DND-41 (cell line): ENCODE measurements at places on chromosomes 6 and 20.

DNA sequence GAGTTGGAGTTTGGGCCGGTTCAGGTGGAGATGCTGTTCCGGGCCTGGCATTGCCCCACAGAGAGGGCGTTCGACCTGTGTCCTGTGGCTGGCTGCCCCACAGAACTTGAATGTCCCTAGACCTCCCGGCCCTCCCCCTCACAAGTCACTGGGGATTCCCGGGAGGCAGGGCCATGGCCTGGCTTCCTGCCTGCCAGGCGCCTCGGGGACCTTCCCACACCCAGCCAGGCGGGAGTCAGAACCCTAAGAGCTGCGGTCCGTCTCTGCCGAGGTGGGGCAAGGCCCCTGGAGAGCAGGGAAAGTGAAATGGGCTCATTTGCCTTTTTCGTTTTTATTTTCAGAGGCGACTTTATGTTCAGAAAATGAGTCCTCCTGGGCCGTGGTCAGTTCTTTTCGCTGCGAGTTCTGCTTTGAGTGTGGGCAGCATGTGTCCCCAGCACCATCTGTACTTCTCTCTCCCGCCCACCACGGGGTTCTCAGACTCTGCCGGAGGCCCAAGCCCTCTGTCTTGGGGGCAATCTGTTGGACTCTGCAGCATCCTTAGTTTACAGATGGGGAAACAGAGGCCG is 8.5 kb downstream of the RBM38 start:
- DNase-seq = no peak

GRCh38 chr20:43372051-43372450 is 85.6 kb upstream of the SRSF6 start:
- DNase-seq = no peak

- DNase-seq = no peak
Observed at GRCh38 chr20:51195419-51195901, 172.6 kb upstream of the KCNG1 start.

DNA sequence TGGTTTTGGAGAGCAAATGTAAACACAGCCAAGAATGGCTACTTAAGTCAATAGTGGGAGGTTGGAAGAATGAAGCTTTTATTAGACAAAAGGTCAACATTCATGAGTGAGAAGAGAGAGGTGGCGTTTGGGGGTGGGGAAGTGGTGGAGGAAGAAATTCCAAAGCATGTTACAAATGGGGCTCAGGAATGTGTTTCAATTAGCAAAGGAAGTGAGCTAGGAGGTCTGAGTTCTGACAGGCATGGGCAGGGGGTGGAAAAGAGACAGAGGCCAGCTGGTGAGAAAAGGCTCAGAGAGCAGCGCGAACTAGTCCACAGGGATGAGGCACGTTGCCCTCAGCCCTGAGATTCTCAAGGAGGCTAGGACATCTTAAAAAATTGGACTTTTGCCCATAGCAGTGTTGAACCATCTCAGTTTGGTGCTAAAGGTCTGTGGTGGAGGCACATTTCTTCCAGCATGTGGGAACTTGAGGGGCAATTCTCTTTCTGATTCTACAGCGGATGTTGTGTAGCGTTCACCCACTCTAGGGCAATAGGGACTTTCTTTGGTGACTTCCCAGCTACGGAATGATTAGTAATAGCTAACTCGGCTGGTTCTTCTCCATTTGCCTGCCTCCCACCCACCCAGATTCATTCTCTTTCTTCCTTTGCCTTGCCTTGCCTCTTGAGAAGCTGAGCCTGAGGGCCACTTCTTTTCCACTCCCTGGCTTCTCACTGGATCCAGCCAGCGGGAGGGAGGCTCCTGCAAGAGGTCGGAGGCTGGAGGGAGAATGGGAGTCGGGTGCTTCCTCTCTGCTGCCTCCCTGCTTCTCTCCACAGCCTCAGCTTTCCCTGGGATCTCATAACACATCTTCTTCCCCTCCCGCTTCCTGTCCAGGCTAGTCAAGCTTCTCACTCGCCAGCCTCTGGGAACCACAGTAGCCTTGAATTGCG is 45.1 kb upstream of the NEDD9 start:
- DNase-seq = no peak

DNA sequence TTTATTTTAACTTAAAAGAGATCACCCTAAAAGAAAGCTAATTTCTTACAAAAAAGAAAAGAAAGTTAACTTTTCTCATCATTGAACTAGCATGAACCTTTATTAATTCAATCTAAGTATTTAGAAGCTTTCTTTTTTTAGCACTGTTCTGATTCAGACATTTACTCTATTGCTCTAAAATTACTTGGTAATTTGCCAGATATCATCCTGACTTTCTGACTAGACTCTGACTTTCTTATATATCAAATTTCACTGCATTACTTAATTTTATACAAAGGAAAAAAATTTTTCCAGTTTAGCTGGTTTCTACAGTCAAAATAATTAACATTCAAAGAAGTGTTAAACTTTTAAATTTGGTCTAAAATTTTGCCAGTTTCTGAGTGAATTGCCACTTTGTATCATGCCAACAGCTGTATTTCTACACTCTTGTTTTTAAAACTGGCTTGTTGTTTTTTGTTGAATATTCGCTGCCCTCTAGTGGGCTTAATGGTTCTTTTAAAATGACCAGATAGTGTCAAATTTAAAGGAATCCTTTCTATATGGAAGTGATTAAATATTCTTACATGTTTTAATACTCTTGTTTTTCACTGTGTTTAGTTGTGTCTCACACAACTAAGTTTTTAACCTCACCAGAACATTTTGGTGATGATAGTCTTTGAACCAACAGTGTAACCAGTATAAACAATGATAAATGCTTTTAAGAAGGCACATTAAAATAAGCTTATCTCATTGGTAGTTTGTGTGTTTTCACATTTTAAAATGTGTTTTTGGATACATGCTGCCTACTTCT is 102.0 kb downstream of the POPDC3 start:
- no peak for DNase-seq

DNA sequence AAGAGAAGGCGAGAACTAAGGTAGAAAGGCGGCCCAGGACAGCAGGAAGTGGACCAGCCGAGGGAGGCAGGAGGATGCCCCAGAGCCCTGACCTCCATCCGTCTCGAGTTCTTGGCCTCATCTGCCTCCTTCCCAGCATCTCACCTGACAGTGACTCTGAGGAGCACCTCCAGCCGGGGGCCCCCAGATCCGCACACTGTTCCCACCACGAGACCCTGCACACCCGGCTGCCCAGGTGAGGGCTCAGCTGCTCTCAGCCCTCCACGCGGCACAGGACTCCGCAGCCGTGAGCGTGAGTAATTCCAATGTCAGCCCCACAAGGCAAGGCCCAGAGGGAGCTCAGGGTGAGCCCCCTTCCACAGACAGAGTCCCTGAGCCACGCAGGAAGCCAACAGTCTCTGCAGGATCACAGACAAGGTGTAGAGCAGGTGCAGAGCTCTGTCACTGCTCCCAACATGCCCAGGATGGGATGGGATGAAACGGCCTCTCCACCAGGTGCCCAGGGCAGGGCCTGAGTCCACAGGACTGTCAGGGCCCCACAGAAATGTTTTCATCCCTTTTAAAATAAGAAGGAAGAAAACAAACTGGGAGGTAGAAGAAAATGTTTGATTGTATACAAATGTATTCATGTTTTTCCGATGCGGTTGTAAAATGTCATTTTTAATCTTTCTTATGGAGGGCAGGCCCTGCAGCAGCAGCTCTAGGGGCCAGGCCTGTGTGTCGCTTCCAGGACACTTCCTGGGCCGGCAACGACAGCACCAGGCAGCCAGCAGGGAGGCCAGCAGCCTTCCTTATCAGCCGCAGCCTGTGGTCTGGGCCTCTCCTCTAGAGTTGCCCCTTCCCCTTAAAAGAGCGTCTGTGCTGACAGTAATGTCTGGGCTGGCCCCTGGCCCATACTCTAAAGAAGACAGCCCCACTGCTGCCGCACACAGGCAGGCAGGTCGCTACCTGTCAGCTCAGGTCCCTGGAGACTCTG is 66.9 kb downstream of the DLL1 start:
- no peak for DNase-seq

- no peak for DNase-seq
Observed at GRCh38 chr6:115750292-115750691, 310.4 kb downstream of the FRK start.

- DNase-seq = no peak
Observed at GRCh38 chr6:56951049-56951831, 3.7 kb upstream of the BEND6 start.

GRCh38 chr6:128118401-128118800 is 217.5 kb upstream of the THEMIS start:
- DNase-seq = no peak

- no peak for DNase-seq
Observed at GRCh38 chr20:24507182-24507853, 37.9 kb downstream of the SYNDIG1 start.

DNA sequence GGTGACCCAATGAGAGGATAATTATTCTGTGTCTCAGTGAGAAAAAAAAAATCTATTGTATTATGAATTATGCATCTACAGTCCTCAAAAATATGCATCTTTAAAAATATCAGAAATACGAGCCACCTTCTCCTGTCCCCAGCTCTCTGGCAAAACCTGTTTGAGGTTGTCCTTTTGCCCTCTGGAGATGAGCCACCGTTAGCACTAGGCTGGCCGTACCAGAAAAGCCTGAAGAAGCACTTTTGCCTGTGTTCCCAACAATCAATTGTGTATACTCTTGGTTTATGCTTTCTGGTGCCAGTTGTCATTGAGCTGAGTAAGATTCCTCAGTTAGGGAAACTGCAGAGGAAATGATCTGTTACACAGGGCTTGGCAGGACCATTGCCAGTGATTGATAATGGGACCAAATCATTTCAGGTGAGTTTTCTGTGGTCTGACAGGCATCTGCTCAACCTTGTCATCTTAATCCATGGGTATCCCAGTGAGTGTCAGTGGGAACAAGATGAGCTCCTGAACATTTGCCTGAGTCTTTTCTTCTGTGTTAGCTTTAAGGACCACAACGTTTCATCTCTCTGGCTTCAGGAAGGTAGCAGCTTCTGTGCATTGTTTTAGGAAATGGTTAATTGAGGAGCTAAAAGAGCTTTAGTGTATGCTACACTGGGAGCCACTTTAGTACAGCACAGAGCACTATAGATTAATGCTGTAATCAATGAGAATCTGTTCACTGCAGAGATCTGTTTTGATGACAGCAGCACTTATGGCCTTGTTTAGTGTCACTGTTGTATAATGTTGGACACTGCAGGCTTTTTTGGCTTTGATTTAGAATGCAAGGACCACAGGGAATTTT is 330.1 kb downstream of the RIMS1 start:
- no peak for DNase-seq

DNA sequence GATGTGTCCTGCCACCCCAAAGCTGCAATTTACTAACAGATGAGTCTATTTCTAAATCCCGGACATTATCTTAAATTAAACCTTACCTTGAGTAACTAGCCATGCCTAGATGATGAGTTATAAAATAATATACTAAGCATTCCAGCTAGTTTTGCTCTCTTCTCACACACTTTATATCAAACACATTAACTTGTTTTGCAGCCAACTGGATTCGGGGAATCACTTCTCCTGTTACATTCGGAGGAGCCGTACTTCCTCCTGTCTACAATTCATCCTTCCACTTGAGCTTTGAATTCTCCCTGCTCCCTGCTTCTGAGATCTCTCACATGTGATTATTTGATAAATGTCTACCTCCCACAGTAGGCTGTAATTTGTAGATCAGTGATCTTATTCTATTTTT is 420.1 kb downstream of the GJA1 start:
- no peak for DNase-seq

DNA sequence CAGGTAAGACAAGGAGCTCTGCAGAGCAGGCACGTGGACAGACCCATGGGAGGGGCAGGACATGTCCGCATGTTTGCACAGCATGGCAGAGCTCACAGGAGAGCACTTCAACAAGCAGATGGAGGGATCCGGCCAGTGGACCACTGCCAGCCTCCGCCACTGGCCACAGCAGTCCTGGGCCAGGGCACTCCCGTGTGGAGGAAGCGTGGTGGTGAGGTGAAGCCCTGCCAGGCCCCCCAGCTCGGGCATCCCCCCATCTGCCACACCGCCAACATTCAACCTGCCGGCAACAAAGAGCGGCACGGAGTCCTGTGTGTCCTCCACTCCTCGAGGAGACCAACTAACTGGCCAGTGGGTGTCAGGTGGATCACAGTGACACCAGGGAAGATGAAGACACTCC is 104.3 kb upstream of the AGPAT4 start:
- DNase-seq = no peak

DNA sequence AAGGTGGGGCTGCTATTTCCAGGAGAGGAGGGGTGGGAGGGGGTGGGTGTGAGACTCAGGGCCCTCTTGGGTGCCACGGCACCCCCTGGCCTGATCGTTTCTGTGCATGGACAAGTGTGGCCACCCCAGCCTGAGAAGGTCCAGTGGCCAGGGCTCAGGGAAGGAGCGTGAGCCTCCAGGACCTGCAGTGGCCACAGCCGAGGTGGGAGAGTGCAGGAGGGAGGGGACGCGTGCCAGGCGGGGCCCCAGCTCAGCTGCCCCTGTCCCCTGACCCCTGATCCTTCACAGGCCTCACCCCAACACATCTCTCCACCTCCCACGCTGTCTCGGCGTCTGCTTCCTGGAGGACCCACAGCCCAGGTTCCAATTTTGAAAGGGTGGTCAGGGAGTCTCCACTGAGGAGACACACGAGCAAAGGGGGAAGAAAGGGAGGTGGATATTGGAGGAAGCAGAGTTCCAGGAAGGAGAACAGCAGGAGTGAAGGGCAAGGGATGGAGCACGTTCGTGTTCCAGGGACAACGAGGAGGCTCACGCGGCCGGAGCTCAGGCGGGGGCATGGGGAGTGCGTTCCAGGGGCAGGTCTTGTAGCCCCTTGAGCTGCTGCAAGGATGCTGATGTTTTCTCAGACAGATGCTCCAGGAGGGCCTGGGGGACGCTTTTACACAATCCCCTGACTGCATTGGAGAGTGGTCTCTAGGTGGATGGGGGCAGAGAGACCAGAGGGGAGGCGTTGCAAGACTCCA is 4.2 kb upstream of the HRH3 start:
- no peak for DNase-seq

DNA sequence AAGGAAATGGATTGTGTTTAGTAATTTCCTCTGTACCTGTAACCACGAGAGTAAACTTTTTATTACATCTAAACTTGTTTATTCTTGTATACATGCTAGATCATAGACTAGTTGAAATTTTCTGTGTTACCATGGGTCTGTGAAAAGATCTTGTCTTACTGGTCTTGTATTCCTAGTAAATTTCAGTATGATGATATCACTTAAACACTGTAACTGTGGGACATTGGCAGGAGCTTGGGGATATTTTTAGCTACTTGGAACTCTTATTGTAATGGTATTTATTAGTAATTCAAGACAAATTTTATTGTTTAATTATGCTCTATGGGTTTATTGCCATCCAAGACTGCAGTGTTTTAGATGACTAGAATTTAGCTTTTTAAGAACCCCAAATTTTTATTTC is 25.9 kb upstream of the TULP4 start:
- no peak for DNase-seq

- no peak for DNase-seq
Observed at GRCh38 chr6:125792680-125793079, 1.9 kb downstream of the NCOA7 start.
